ENCODE measurements at places on chromosomes 3 and 15.

DNA sequence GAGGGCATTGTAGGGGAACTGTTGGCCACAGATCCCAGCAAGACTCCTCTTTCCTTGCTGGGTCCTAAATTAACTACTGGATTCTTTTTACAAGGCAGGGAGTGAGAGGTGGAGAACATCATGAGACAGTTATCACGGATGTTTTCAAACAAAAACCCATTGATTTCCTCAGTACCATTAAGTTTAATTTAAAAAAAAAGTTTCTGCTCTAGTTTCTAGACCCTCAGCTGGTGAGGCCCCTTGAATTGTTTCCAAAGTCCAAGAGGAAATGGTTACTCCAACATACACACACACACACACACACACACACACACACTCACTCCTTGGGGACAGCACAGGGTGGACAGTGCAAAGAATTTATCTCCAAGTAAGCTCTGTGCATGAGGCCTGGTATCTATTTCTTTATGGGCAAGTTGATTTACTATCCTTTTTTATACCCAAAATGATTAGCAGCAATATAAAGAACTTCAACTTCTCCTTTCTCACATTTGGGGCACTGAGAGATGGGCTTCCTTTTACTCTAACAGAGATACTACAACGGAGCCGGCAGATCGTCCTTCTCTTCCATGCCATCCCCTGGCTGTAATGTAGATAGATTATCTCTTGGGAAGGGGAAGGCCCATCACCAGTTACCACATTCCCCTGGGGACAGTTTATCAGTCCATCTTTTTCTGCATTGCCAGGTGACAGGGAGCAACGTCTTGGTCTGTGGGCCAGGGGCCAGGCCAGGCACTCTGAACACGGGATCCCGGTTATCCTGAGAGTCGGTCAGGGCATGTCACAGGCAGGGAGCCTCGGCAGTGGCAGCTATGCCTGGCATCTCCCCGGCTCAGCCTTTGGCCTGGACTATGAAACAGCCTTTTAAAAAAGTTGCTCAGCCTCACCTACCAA, 54.7 kb downstream of the CORO2B start:
- DNase-seq: no peak

- DNase-seq: no peak
Measured at GRCh38 chr3:146770881-146771280, 165.7 kb upstream of the PLSCR5 start.

GRCh38 chr3:146502887-146503460, 33.6 kb upstream of the PLSCR2 start:
- no peak for DNase-seq

DNA sequence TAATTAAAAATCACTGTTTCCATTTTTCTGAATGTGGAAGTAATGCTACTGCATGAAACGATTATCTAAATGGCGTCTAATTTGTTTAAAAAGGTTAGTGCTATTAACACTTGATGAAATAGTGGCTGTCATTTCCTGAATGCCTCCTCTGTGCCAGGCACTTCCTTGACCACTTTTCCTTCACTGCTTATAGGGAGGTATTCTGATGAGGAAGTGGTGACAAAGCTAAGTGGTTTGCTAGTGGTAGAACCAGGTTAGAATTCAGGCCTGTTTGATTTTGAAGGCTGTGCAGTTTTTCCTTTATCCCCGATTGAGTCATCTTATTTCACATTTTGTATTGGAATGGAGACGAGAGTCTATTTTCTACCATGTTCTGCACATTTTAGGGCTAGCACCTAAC, 119.0 kb downstream of the USP13 start:
- DNase-seq: no peak

DNA sequence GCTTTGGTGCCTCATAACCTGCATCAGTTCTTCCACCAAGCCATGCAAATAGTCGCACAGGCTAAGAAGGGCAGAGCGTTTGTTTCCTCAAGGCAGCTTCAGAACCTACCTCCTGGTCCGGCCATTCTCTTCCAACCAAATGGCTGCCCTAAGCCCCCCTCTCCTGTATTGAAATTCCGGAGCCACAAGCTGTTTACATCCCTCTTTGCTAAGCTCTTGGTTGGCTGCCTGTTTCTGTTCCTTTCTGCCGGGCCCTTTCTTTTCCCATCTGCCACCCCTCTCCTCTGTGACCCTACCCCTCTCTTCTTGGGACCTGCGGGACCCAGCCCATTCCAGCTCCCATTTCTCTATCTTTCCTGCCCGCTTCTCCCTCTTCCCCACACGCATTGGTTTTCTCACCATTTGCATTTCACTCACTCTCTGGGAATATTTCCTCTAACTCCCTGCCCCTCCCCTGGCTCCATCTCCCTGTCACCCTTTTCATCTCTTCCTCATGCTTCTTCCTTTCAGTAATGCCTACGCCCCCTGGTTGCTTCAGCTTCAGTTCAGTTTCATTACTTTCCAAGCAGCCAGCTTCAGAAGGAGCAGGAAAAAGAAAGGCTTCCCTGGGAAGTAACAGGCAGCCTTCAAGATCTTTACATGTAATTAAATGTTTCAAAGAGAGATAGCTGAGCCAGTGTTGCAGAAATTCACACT, 113.5 kb downstream of the RAB11A start:
- DNase-seq: no peak

GRCh38 chr3:117130222-117130621, 420.6 kb downstream of the TUSC7 start:
- no peak for DNase-seq

GRCh38 chr3:187085933-187086332, 53.4 kb downstream of the RPL39L start:
- no peak for DNase-seq

DNA sequence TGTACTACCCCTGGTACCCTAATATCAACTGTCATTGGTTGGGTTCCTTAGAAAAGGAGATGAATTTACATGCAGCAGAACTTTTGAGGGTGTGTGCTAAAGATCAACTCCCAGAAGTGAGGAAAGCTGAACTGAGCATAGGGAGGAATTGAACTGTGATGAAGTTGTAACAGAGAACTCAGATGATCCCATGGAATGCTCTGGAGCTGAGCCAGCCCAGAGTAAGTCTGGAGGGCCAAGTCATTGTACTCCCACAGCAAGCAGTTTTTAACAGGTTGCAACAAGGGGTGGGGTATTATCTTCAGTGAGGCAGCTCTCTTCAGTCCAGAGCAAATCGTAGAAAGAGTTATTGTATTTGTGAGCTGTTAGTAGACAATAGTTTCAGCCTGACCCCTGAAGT, 572.3 kb downstream of the PYDC2 start:
- no peak for DNase-seq

DNA sequence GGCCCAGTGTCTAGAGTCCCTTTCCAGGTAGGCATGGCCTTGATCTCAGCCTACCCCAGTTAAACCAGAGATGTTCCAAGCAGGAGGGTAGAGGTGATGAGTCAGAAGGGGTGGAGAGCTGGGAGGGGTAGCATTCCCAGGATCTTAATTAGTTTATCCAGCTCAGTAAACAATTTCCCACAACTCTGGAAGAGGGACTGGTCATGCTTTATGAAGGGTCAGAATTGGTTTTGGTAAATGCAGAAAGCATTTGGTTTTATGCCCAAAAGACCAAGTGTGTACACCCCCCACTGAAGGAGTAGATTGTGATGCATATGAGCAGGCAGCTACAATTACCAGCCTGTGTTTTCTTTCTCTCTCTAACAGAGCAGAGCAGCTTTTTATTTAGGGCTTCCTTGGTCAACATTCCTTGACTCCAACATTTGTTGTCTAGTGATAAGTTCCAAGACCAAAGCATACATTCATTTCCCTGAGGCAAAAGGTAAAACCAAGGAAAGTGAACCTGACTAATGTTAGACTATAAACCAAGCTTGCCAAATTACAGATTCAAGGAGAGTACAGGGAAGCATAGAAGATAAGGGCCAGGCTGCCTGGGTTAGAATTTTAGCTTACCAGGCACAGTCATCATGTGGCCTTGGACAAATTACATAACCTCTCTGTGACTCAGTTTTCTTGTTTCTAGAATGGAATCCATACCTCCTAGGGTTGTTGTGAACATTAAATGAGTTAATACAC, 17.6 kb downstream of the EXOSC7 start:
- DNase-seq: peak; percentile 58

DNA sequence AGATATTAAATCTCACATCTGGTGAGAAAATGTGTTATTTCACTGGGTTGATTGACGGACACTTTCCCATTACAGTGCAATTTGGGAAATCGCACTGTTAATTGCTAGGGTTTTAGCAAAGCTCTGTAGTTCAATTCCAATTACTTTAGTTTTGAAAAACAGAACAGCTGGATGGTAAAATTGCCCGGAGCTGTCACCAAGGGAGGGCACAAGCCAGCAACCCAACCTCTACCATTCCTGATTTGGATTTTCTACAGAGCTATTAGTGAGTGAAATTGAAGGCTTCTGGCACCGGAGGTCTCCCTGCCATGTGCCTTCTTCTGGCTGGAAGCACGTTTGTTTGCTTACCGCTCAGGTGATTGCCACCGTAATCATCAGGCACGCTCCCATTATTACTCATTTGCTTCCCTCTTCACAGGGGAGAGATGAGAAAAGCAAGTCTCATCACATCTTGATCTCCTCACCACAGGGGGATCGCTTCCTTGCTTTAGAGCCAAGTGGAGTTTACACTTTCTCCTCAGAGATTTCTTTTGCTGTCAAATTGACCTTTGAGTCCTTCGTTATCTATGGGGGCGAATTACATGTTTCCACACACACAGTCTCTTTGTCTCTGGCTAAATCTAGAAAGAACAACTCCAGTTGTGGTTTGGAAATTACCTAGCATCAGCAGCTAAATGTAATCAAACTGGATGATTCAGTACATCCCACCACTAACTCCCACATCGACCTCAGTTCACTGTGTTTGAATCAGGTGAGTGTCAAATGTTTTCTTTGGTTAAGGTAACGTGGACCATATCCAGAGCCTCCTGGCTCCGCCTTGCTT, 421.7 kb upstream of the GOLIM4 start:
- DNase-seq: peak; percentile 41

GRCh38 chr15:33419701-33420100, 108.9 kb downstream of the RYR3 start:
- DNase-seq: no peak

- DNase-seq: no peak
Measured at GRCh38 chr3:170778240-170779217, 91.5 kb downstream of the RPL22L1 start.

GRCh38 chr3:156535798-156536197, 19.1 kb downstream of the SSR3 start:
- DNase-seq: no peak

- DNase-seq: no peak
Measured at GRCh38 chr3:115761927-115762305, 138.6 kb downstream of the GAP43 start.

DNA sequence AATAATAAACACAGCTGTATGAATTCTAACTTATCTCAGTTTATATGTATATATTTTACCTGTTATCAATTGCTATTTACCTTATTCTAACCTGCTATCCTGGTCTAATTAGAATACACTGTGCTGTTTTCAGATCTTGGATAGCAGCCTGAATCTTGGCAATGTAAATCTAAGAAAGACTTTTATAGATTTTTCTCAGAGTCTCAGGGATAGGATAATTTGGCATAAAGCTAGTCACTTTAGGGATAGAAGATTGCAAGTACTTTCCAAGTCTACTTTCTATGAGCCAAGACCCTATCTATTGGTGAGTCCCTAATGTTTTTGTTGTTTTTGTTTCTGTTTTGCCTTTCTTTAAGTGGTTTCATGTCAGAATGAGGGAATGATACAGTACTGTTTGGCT, 695.7 kb downstream of the NAALADL2 start:
- no peak for DNase-seq

DNA sequence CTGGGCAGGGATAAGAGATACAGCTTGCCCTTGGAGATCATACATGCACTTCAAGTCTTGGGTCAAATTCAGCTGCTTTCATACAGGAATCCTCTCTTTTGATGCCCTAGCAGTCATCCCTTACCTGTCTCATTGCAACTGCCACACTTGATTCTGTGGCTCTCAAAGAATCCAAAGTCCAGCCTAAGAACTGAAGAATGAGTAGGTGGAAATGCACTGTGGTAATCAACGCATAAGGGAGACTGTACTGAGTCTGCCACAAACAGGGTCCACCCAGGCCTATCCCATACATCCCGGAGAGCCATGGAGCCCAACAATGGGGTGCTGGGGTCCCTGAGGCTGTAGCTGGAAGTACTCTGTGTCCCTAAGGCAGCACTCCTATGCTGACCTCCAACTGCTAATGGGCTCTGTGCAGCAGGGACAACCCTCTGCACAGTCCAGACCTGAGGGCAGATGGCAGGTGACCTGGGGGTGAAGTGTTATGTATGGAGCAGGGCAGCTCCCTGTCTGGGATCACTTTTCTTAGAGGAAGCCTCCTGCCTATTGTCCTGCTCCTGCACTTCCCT, 1.7 kb upstream of the VPS18 start:
- no peak for DNase-seq

GRCh38 chr3:35921718-35922117, 282.4 kb downstream of the ARPP21 start:
- no peak for DNase-seq

- no peak for DNase-seq
Measured at GRCh38 chr3:14785207-14786155, 33.3 kb upstream of the FGD5 start.

- DNase-seq: no peak
Measured at GRCh38 chr15:66994927-66995656, 70.3 kb upstream of the SMAD3 start.

- DNase-seq: no peak
Measured at GRCh38 chr3:9448643-9449042, 51.2 kb downstream of the SETD5 start.

GRCh38 chr15:47728426-47728825, 11.1 kb downstream of the SEMA6D start:
- DNase-seq: no peak

DNA sequence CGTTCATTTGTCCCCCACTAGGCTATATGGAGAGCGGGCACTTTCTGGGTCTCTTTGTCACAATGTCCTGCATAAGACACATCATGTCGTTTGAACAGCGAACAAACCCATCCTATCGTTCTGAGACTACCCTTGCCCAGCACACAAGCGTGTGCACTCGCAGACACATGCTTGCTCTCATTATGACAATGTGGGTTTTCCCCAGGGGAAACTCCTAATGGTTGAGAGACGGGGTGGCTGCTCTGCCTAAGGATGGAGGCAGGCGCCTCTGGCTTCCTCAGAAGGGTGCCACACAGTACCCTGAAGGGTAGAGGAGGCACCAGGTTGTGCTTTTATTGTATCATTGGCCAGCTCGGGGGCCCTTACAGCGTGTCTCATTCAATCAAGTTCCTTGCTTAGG, 51.0 kb upstream of the MYZAP start:
- DNase-seq: no peak

DNA sequence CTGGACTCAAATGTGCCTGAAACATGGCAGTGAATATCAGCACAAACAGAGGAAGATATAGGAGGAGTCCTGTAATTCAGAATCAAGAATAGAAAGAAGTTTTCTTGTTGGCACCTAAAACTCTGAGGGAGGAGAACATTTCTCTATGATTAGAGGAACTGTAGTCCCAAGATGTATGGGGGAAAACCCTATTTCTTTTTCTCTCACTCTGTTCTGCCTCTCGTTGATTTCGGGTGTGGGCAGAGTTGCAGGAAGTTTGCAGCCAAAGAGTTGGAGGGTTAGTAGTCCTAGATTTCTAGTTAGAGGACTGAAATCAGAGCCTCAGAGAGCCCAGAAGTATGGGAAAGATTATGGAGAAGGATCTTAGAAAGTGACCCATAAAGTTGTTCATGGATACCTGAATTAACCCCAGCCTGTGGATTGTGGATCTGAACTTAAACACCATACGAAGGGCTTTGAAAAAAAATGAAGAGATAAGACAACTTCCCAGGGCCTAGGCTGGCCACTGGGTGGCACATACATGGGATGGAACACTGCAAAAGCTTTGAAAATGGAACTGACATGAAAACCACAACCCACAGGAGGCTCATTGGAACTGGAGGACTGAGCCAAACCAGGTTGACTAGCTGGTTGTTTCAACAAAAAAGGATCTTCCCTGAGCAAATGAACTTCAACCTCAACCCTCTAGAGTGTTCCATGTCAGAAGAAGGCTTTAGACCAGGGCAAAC, 34.6 kb downstream of the FMN1 start:
- peak; percentile 19 for DNase-seq

Measured in SW480 (cell line).